ENCODE measurements at places on chromosomes 1 and 21. TPM values are rescaled to one million over a fixed set of nuclear protein-coding genes. Genes with fewer than 3 reads are reported as not detected.

CFAP107 gene
- total RNA-seq = not detected

RNF223 gene
- 2.7 TPM for total RNA-seq

INSRR gene
- 0.11 TPM for total RNA-seq

SH2D1B gene
- 0.37 TPM for total RNA-seq

KRTAP19-3 gene
- total RNA-seq = not detected

CHIA gene
- total RNA-seq = not detected
